Activated CD4-positive, alpha-beta T cell treated with anti-CD3 and anti-CD28 coated beads for 24 hours (primary cell): ENCODE measurements at places on chromosomes 1 and 21.

DNA sequence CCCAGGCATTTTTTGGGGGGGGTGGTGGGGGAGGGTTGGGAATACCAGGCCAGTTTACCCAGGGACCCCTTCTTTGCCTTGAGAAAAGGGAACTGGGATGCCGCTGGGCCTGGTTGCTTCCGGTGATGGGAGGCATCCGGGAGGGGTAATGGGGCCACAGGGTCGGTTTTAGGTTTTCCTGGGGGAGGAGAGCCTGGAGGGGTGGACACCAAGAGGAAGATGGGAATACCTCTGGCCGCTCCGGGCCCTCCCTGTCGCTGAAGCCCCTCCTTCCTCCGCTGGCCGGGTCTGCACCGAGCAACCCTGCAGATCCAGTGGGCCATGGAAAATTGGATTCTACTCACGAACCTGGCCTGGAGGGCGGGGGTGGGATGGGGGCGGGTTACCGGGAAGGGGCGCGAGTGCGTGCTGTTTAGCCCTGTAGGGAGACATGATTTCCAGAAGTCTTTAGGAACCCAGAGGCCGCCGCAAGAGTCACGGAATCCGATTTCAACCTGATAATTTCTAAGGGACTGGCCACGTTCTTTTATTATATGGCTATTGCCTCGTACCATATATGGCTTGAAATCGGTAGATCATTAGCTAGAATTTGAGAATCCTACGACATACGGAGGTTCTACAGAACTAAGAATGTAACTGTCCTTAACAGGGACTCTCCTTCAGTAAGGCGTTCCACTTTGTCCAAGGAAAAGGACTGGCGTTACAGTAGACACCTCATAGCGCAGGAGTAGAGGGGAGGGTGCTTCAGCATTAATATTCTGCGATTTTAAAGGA, 749 bp downstream of the AKIRIN1 start:
- no peak for DNase-seq

DNA sequence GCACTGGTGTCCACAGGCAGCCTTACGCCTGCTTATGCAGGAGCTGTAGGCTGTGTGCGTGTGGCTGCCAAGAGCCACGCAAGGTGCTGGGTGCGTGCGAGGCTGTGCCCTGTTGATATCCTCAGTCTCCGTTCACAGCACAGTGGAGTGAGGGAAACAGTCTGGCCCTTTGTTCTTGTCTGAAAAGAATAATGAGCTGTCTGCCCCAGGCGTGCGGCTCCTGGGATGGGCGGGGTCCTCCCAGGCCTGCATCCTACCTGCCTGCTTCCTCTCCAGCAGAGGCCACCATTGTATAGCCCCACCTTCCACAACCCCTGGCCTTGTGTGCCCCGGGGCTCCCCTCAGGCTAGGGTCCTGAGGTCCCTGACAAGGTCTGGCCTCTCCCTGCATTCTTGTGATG, 47.0 kb upstream of the KDM4A start:
- no peak for DNase-seq

DNA sequence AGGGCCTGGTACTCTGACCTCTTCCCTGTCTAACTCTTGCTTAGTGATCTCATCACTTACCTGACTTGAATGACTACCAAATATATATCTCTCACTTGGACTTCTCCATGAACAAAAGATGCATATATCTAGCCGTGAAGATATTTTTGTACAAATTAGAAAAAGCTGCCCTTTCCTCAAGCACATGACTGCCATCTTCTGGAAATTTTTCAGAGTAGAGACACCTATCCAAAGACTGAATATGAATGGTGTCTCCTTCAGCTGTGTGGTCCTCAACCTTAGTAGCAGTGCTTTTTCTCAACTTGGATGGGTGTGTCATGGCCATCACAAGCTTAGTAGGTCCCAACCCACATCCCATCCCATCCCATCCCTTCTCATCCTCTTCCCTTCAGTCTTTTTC, 142.3 kb downstream of the DNM3 start:
- DNase-seq = no peak

DNA sequence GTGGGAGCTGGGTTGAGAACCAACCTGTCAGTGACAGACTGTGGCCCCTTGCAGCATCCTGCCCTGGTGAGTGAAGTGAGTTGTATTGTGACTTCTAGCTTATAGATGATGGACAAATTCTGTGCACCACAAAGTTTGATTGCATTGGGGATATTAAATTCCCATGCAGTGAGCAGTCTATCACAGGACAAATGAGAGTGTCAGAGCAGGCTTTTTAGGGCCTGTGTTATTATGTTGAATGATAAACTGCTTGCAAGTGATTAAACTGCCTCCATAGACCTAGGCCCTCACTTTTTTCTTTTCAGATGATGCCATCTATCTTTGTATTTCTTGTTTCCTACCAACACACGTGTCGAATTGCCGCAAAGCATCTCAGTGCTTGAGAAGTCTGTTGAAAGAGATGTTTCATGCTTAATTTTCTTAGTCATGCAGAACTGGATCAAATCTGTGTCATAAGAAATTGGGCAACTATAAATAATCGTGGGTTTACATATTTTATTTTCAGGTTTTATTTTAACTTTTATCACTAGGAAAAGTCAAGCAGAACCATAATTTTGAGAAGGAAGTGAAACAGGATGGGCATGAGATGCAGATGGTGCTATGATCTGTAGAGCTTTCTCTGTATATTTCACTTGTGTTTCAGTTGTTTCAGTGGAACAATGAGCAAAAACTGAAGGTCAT, 199.2 kb downstream of the S1PR1 start:
- DNase-seq = no peak

DNA sequence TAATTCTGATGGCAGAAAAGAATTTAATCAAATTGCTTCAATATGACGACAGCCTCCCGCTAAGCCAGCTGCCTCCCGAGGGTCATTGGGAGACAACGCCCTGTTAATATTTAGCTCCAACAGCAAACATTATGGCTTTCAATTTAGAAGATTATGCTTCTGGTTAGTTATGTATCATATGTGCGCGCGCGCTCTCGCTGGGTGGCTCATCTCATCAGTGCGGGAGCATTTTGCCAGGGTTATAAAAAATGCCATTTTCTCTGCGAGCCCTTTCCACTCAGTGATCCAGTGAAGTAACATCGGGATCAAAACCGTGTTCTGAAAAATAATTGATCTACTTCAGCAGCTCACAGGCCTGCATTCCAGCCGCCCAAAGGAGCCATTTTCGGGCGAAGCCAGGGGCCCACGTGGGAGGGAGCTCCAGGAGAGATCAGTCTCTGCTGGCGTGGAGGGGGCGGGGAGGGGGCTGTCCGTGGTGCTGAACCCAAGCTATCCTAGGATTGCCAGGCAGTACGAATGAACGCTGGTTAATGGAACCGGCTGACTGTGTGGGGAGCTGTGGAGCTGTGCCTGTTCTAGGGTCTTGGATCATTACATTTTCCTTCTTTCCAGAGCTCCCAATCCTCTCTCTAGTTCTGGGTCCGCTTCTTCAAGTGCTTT, 219.1 kb upstream of the ZC3H12A start:
- DNase-seq = no peak

GRCh38 chr21:39537571-39537970, 75.2 kb upstream of the B3GALT5 start:
- no peak for DNase-seq

DNA sequence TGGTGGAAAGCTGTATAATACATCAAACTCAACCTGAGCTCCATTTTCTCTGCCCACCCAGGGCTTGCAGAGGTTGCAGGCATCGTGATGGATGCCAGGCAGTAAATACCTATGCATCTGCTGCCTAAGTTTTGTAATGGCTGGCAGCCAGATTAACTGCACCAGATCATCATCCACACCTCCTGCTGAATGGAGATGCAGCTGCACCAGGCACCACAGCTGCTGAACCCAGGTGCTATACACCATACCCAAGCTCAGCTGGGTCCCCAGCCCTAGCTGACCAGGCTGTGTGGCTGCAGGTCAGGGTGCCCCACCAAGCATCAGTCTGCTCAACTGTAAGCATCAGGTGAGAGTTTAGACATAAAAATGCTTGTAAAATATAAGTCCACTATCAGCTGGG, 6.7 kb upstream of the SNAPIN start:
- no peak for DNase-seq
